ENCODE measurements at places on chromosomes 12 and 14.

DNA sequence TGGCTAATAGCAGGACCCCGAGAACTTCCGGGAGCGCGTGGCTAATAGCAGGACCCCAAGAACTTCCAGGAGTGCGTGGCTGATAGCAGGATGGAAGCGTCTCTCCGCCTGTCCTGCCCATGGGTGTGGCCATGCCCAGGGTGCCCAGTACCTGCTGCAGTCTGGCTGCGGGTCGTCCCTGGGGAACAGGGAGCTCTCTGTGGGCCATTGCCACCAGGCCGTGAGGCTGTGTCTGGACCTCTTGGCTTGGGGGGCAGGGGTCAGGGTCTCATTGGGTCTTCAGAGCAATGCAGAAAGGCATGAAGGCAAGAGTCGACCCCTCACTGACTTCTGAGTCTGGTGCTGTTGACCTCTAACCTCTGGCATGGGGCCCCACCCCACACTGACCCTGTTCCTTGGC is 35.4 kb downstream of the PACS2 start:
- DNase-seq: no peak

- no peak for DNase-seq
Measured at GRCh38 chr12:59904874-59905521, 309.2 kb downstream of the SLC16A7 start.

- DNase-seq: no peak
Measured at GRCh38 chr14:103721334-103722120, 5.9 kb downstream of the ZFYVE21 start.

DNA sequence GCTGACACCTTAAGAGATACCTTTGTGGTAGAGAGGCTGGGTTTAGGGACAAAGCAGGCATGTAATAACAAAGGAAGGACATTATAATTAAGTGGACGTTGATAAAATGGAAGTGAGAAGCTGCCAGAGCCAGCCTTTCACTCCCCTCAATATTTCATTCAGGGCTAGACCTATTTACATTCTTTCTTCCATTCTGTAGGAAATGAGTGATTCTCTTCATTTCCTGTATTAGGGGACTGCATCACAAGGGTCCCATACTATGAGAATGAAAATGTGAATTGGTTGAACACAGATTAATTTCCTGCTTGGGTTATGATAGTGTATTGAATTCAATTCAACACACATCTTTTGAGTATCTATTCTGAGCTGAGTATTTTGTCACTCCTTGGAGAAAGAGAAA is 143.0 kb downstream of the OTOGL start:
- no peak for DNase-seq

GRCh38 chr14:102235275-102235897 is 69.6 kb downstream of the MOK start:
- peak; percentile 68 for DNase-seq

DNA sequence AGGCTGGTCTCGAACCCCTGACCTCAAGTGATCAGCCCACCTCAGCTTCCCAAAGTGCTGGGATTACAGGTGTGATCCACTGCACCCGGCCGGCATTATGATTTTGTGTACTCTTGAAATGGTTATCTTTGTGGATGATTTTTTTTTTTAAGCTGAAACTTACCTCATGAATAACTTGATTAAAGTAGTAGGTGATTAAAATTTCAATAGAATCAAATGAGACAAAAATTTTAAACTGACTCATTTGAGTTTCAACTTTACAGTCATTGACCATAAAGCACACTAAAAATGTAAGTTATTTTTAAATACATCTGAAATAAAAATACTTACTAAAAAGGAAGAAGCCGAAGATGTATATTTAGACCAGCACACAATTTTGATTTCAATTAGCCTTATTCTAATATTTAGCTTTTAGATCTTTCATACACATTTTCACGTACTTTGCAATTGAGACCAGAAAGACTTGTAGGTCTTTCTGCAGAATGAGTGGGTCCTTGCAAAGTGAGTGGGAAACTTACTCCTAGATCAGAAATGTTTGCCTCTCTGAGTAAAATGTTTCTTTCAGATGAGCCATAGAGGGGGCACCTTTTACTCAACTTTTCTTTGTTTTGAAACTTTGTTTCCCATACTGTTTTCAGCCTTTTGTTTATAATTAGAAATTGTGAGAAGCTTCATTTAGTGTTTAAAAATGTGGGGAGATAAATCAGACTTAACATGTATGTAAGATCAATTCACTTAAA is 34.2 kb downstream of the TMPO start:
- DNase-seq: no peak

DNA sequence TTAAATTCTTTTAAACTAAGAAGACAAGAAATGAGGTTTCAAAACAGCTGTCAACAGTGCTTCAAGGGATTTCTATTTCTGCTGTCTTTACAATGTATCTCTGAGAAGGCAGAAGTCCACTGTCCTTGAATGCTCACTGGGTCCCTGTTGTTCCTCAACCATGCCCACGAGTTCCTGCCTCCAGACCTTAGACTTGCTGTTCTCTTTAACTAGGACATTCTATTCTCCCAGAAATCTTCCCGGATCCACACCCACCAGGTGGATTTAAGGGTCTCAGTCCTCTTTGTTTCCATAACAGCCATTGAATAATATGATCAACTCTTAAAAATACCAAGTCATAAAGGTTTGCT is 6.7 kb upstream of the SLC41A2 start:
- DNase-seq: no peak

GRCh38 chr12:117293510-117293909 is 67.9 kb downstream of the NOS1 start:
- DNase-seq: no peak

DNA sequence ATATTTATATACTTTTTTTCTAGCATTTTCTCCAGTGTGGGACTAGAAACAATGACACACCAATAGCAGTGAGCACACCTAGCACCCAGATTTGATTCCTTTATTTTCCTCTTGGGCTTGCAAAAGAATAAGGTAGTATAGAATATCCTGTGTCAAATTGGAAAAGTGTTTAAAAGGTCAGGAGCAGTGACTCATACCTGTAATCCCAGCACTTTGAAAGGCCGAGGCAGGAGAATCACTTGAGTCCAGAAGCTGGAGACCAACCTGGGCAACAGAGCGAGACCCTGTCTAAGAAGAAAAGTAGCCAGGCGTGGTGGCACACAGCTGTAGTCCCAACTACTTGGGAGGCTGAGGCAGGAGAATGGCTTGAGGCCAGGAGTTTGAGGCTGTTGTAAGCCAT is 53.8 kb upstream of the SGPP1 start:
- DNase-seq: no peak
